Stimulated activated CD4-positive, alpha-beta T cell treated with anti-CD3 and anti-CD28 coated beads, TNF-alpha, amount 100 ng/mL, for 24 hours (primary cell): ENCODE measurements at places on chromosomes 3 and 15.
A peak's percentile ranks its signal among the peaks of the same experiment; 100 is the strongest.

DNA sequence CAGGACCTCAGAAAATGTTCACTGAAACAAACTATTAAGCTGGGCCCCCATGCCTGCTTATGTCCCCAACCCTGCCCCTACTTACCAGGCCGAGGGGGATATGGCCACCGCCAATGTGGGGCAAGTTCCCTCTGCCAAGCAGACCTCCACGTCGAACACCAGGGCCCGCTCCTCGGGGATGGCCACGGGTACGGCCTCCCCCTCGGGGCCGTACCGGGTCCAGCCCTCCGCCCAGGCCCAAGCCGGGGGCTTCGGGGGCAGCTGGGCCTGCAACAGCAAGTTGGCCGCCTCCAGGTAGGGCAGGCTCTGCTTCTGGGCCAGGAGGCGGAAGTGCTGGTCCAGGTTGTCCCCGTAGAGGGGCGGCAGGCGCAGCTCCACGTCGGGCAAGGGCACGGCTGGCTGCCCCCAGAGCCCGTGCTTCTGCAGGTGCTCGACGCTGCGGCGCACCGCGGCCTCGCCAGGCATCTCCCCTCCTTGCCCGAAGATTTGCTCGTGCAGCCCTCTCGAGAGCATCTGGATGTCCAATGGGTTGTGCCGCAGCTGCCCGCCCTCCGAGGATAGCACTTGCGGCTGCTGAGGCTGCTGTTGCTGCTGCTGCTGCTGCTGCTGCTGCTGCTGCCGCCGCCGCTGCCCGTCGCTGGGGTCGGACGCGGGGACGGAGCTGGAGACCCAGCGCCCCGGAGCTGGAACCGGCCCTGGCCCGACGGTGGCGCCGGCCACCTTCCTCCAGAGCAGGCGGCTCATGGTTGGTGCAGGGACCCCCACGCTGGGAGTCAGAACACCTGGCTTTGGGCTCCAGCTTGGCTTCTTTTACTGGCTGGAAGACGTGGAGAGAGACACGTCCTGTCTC lies 1.4 kb downstream of the POLG start:
- DNase-seq, result no peak

DNA sequence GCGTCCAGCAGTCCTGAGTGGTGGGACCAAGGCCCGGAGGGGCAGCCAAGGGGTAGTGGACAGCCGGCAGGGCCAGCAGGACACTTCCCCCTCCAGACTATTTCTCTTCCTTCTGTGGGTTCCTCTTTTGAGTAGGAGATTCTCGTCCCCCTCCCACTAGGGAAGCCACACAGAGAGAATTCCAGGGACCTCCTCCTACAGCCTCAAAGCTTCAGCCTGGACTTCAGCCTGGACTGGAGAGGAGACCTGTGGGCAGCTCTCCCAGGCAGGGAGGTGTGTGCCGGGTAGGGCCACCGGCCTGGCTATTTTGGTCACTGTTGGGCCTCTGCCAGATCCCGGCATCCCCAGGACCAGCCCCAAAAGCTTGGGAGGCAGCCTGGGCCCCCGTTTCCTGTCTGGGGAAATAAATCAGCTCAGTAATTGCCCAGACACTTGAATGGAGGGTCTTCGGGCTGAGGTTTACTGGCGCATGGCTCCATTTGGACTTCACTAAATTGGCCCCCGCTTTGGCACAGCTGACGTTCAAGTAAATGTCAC lies 1.3 kb downstream of the SLC6A6 start:
- DNase-seq, result no peak

DNA sequence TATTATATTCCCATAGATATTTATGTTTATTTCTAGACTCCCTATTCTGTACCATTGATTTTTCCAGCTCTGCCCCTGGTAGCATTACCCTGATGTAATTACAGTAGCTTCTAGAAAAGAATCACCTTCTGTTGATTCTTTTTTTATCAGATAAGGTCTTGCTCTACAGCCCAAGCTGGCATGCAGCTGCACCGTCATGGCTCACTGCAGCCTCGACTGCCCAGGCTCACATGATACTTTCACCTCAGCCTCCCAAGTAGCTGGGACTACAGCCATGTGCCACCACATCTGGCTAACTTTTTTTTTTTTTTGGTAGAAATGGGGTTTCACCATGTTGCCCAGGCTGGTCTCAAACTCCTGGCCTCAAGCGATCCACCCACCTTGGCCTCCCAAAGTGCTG lies 41.8 kb downstream of the SLC24A1 start:
- no peak for DNase-seq

DNA sequence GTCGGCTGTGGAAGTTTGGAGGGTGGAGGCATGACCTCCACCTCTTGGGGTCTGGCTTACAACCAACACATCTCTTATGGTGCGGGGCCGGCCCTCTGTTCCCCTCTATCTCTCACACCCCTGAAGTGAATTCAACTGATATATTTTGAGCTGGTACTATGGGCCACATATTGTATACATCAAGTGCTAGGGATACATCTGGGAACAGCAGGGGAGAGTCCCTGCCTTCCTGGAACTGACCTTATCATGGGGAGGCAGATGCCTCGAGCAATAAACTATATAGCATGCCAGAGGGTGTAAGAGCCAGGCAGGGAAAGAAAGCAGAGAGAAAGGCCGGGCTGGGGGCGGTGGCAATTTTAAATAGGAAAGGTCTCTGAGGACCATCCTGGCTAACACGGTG lies 60.4 kb upstream of the TRPM1 start:
- no peak for DNase-seq

DNA sequence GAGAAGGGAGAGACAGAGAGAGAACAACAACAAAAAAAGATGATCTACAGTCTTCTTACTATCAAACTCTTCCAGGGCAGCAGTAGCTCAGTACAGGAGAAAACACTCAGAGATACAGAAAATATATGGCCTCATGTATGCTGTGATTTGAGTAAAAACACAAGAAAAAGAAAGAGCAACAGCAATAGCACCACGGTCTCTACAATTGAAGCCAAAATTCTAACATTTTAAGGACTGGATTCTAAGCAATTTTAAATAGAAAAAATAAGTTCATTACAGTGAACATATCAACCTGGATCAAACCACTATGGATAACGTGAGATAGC lies 43.5 kb upstream of the ALCAM start:
- DNase-seq, result no peak

GRCh38 chr15:69414701-69415167 lies 585 bp downstream of the KIF23 start:
- no peak for DNase-seq

GRCh38 chr15:33022629-33023028 lies 171.9 kb downstream of the FMN1 start:
- no peak for DNase-seq

- no peak for DNase-seq
These were observed 103.3 kb downstream of the PCCB start for GRCh38 chr3:136353461-136353860.

- peak; percentile 51 for DNase-seq
These were observed at the start of gene KLHL6 for GRCh38 chr3:183555541-183556081. KLHL6 (minus strand) TSS chr3:183555706; CDS start chr3:183555653, 53 bp downstream.

DNA sequence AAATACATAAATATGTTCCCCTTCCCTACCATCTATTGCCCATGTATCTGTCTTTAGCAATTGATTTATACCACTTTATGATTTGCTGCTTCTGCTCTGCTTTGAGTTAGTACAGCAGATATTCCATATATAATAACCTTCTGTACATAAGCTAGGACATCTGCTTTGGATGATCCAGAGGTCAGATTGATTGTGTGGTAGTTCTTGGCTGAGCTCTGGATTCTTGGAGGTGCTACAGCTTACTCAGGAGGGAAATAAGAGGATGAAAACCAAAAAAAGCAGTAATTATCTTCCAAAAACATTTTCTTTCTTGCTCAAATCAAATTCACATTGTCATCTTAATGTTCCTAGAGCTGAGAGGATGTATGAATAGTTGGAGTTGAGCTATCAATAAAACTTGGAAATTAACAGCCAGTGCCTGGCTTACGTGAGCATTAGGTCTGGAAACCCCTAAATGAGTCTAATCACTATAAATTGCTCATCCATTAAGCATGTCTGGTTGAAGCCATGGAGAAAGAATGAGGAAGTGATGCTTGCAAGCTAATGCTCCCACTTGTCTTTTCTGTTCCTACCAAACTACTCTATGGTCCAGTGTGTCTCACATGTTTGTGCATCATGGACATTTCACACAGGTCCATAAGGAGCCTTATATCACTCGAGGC lies 36.3 kb upstream of the TMEM42 start:
- no peak for DNase-seq

DNA sequence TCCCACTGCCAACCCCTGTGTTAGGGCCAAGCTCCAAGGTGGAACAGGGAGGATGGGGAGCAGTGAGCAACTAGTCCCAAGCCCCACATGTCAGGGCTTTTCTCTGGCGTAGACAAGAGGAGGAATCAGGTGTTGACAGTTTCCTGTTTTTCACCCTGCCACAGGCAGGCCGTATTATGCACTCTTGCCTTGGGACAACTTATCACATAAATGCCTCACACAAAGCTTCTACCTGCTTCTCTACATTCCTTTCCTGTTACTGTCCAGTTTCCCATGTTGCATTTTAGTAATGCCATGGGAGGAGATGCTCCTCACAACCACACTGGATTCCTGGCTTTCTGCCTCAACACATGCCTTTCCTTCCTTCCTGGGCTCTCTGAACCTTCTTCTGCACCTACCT lies 381.2 kb upstream of the ATP11B start:
- no peak for DNase-seq

DNA sequence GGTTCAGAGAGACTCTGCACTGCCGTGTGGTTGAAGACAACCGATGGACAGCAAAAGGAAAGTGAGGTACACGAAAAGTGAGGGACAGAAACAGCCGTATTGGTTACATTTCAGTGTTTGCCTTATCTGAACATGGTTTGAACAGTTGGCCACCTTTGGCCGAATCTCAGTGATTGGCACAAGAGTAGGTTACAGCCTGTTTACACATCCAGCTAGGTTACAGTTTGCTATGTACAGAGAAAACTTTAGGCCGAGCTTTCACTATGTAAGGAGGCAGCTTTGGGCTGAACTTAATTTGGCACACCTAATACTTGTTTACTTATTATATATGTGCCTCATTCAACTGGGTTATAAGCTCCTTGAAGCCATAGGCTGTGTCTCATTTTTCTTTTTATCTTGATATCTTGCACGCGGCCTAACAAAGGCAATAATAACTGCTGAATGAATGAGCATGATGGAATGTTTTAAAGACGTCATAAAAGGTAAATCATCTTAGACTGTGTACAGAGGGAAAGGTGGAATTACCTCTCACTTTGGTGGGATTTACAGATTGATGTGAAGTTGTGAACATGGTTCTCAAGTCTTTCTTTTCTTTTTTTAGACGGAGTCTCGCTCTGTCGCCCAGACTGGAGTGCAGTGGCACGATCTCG lies 17.2 kb upstream of the GREM1 start:
- DNase-seq, result no peak

DNA sequence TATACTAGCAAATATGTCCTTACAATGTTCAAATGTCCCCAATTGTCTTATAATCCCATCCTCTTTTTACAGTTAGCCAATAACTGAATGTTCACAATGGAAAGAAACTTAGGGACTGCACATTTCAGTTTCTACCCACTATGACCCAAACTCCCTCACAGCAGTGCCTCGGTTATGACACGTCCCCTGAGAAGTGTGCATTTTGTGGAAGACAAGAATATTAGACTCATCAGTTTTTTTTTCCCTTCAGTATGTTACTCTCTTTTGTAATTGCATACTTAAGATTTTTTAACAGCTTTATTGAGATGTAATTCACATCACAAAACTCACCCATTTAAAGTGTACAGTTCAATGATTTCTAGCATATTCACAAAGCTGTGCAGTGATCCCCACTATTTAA lies 64.8 kb downstream of the IGF2BP2 start:
- DNase-seq, result no peak

GRCh38 chr3:4529876-4530588 lies 36.9 kb downstream of the ITPR1 start:
- no peak for DNase-seq

DNA sequence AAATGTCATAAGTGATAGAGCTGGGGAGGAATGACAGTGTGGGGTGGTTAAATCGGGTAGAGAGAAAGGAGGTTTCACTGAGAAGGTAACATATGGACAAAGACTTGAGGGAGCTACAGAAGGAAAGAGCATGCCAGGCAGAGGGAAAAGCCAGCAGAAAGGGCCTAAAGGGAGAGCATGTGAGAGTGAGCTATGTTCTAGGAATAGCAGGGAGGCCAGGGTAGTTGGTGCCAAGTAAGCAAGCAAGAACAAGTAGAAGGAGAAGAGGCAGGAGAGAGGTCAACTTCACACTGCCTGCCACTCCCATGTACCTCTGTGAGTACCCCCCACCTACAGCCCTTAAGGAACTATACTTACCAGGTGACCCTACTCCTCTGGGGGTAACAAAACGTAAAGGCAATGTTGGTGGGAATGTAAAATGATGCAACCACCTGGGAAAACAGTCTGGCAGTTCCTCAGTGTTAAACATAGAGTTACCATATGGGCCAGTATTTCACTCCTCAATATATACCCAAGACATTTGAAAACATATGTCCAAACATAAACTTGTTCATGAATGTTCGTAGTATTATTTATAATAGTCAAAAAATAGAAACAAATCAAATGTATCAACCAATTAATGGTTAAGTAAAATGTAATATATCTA lies 67.6 kb downstream of the SFMBT1 start:
- DNase-seq, result no peak

- no peak for DNase-seq
These were observed 47.2 kb downstream of the BSN start for GRCh38 chr3:49601358-49602048.

DNA sequence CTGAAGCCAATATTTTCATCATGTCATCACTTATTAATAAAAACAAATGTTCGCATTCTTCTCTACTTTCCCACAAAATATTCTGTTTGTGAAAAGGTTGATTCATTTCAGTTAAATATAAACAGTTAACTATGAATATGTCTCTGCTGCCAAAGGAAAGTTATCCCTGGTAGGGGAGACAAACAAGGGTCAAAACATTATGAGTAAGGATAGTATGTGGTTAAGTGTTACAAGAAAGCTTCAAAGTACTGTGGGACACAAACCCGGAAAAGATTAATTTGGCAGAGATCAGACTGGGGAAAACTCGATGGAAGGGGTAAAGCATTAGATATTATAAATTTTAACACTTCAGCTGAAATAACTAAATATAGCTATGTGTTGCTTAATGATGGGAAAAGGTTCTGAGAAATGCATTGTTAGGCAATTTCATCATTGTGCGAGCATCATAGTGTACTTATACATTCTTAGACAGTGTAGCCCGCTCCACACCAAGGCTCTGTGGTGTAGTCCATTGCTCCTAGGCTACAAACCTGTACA lies 436.5 kb upstream of the TBL1XR1 start:
- DNase-seq, result no peak

- no peak for DNase-seq
These were observed 309.4 kb upstream of the SOX2 start for GRCh38 chr3:181402347-181402746.

- no peak for DNase-seq
These were observed 43.1 kb upstream of the SLC25A36 start for GRCh38 chr3:140898340-140899180.
